Right renal cortex interstitium (tissue), 3 donors: ENCODE measurements at places on chromosomes 12 and 14.
A peak's percentile ranks its signal among the peaks of the same experiment; 100 is the strongest.

GRCh38 chr12:70551731-70552130 is 85.5 kb downstream of the PTPRB start:
- DNase-seq = no peak

DNA sequence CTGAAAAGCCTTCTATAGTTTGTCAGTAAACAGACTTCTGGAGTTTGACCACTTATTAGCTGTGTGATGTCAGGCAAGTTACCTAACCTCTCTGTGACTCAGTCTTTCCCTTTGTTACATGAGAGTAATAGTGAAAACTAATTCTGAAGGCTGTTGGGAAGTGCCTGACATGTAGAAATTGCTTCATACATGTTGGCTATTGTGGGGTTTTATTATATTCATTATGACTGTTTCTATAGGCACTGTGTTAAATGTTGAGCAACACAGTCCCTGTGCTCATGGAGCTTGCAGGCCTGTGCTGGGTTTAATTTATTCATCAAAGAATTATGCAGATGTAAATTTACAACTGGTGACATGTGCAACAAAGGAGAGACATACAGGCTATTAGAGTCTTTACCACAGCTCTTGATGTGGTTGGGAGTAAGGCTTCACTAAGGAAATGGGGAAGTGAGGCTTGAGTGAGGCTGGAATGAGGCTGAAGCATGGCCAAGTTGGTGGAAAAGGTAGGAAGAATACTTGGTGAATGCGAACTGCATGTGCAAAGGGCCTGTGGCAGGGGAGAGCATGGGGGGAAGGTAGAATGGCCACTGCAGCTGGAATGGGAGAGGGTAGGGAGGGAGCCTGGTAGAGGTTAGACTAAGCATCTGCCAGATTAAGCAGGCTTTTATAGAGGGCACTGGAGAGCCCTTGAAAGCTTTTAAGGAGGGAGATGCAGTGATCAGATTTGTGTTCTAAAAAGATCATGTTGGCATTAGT is 236.4 kb upstream of the CRY1 start:
- no peak for DNase-seq

GRCh38 chr14:85093631-85094330 is 436.2 kb upstream of the FLRT2 start:
- no peak for DNase-seq

- peak; percentile 71 for DNase-seq
Observed at GRCh38 chr14:58805605-58806409, 168.0 kb downstream of the DACT1 start.

DNA sequence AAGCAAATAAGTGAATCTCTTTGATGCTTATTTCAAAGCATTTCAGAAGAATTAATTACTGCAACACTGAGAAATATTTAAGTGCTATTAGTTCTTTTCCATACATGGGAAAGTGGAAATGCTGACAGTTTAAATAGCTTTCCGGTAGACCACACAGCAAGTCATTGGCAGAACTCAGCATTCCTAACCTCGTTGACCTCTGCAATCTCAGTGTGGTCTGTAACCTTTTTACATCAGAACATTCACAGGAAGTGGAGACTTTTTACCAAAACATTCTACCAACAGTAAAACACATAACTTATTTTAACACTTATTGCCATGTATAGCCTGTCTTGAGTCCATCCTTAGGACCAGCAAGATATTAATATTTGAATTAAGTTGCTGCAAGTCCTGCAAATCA is 249.5 kb upstream of the DCN start:
- DNase-seq = no peak

GRCh38 chr12:89493670-89494302 is 30.8 kb downstream of the GALNT4 start:
- no peak for DNase-seq

DNA sequence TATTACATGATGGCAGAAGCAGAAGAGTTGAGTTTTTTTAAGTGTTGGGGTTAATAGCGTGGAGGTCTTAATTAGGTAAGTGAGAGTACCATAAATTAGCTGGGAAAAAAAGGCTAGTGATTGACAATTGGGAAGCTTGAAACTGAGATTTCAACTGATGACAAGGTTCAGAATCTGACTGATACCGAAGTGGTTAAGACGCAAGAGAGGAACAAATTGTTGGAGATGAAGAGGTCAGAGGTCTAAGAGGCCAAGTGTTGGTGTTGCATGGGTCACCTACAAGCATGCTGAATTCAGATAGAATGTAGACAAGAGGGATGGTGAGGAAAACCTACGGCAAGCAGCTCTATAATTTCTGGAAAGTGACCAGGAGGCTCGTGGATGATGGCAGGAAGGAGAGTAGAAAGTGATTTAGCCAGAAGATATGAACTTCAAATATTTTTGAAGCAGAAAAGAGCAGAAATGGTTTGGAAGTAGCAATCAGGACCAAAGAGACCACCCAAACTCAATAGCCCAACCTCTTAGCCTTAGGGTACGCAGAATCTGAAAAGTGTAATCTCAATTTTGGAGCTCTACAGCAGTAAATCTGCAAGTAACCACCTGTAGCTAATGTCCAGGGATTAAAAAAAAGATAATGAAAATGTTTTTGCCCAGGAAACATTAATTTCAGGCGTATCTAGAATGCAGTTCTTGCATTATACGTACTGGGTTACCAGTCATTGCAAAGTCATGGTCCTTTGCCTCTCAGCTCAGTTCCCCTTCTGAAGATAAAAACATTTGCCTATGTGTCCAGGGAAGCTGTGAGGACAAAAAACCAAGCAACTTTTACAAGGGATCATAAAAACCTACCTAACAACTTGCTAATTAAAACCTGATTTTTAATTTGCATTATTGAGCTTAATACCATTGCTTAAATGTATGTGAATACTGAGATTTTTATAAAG is 1.7 kb upstream of the TMPO start:
- DNase-seq = no peak
